ENCODE measurements at places on chromosomes 3 and 15. TPM values are rescaled to one million over a fixed set of nuclear protein-coding genes. Genes with fewer than 3 reads are reported as not detected.
A peak's percentile ranks its signal among the peaks of the same experiment; 100 is the strongest.

The MGLL gene
- total RNA-seq, result 2.1 TPM

The CA12 gene
- total RNA-seq, result not detected

The ADAMTS17 gene
- total RNA-seq, result 0.59 TPM

The ZNF710 gene
- 32.6 TPM for total RNA-seq

The GOLGA6L10 gene
- 3.0 TPM for total RNA-seq

- H3K4me1 ChIP-seq, result no peaks in the 10 kb centered on the region
- no peak overlapping the region for H3K4me3 ChIP-seq
- H3K27me3 ChIP-seq, result peaks cover 10% of the 10 kb centered on the region
- H3K36me3 ChIP-seq, result no peaks in the 10 kb centered on the region
Measured at GRCh38 chr15:73338058-73338457, 30.7 kb downstream of the HCN4 start.

GRCh38 chr15:31366169-31366734 is 39.6 kb downstream of the KLF13 start:
- H3K36me3 ChIP-seq, result peaks cover 7% of the 10 kb centered on the region
- peak overlapping the region; percentile 83 for H3K27ac ChIP-seq
- H3K4me3 ChIP-seq, result peak overlapping the region; percentile 89

- no peak overlapping the region for H3K27ac ChIP-seq
- DNase-seq, result no peak
- no peaks in the 10 kb centered on the region for H3K36me3 ChIP-seq
- peaks cover 5% of the 10 kb centered on the region for H3K4me1 ChIP-seq
- H3K4me3 ChIP-seq, result no peak overlapping the region
Measured at GRCh38 chr15:45199136-45199810, 11.5 kb upstream of the SHF start.

DNA sequence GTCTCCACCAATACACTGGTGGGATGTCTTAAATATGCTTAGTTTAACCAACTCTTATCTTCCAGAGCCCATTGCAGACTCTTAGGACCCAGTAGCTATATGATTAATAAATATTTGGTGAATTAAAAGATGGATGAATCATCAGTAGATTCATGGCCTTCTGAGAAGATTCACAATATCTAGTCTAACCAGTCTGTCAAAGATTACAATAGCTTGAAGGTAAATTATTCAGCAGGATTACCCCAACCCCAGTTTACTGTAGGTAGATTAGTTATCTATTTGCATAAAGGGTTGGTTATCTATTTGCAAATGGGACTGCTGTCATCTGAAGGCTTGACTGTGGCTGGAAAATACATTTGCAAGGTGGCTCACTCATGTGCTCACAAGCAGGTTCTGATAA is 239.4 kb upstream of the THRB start:
- H3K27ac ChIP-seq, result no peak overlapping the region
- H3K4me1 ChIP-seq, result no peaks in the 10 kb centered on the region
- H3K36me3 ChIP-seq, result no peaks in the 10 kb centered on the region
- H3K27me3 ChIP-seq, result peaks cover 4% of the 10 kb centered on the region

GRCh38 chr15:51629612-51630011 is 7.0 kb upstream of the DMXL2 start:
- peaks cover 24% of the 10 kb centered on the region for H3K27me3 ChIP-seq
- no peaks in the 10 kb centered on the region for H3K36me3 ChIP-seq
- DNase-seq, result no peak
- H3K4me1 ChIP-seq, result peaks cover 8% of the 10 kb centered on the region

- H3K4me1 ChIP-seq, result peaks cover 18% of the 10 kb centered on the region
- peaks cover 4% of the 10 kb centered on the region for H3K36me3 ChIP-seq
- H3K27me3 ChIP-seq, result no peaks in the 10 kb centered on the region
- no peak overlapping the region for H3K4me3 ChIP-seq
- DNase-seq, result no peak
Measured at GRCh38 chr3:179036226-179036625, 35.4 kb downstream of the ZMAT3 start.

DNA sequence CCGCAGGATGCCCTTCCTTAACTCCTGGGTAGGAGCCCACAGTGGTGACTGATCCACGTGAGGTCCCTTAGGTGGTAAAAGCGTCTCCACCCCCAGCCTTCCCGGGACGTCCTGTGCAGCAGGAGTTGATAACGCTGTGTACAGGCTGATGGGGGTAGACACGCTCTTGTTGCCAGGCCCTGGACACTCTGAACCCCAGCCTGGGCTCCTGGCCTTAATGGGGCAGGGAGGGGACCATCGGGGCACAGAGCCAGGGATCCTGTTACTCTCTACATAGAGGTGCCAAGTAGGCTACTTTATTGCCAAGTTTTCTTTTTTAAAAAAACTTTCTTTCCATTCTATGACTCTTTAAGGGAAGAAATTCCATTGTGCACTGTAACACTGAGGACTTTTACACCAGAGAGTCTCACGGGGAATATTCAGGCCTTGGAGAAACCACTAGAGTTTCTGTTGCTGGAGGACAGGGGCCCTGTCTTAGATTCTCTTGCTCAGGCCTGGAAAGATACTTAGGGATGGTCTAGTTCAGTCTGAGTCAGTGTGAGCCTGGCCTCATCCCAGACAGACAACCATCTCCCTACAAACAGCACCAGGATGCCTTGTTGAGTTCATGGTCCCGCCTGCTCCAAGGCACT is 104.3 kb upstream of the RNU6-1 start:
- no peaks in the 10 kb centered on the region for H3K27me3 ChIP-seq
- no peak overlapping the region for H3K27ac ChIP-seq
- H3K36me3 ChIP-seq, result no peaks in the 10 kb centered on the region
- no peak for DNase-seq
- H3K4me3 ChIP-seq, result no peak overlapping the region

GRCh38 chr3:137471130-137471529 is 293.0 kb upstream of the SOX14 start:
- H3K4me1 ChIP-seq, result no peaks in the 10 kb centered on the region
- H3K36me3 ChIP-seq, result no peaks in the 10 kb centered on the region
- DNase-seq, result no peak

DNA sequence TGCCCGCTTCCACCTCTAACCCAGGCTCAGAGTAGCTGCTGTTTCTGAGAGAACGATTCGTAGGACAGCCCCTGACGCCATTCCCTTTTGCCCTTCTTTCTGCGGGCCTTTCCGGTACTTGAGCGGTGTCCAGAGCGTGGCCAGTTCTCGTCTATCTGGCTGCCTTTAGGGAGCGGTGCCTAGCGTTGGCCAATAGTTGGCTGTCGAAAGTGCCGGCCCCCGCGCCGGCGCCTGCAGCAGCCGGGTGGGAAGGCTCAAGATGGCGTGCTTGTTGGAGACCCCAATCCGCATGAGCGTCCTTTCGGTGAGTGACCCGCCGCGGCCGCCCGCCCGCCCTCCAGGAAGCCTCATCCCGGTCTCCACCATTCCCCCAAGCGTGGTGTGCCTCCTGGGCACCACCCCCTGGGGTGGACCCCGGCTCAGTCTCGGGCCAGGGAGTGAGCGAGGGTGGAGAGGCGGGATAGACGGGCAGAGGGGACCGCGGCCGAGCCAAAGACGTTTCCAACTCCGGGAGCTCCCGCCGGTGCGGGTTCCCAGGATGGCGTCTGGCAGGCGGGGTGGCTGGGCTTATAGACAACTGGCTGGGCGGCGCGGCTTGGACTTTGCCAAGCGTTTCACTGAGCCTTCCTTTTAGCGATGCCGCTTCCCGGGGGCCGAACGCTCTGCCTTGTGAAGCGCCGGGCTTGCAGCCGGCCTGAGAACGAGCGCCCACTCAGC is at the start of gene ARMC8:
Gene ARMC8, plus strand, starts transcription at position 6 of the 717 bp plus-strand sequence. Its CDS starts 254 bp downstream, at position 260.
- H3K4me1 ChIP-seq, result peaks cover 32% of the 10 kb centered on the region
- peak within 1 kb of the TSS; percentile 98 for H3K4me3 ChIP-seq
- H3K27me3 ChIP-seq, result peaks cover 15% of the 10 kb centered on the region
- H3K36me3 ChIP-seq, result no peaks in the 10 kb centered on the region

- no peak overlapping the region for H3K4me3 ChIP-seq
- no peaks in the 10 kb centered on the region for H3K27me3 ChIP-seq
- no peaks in the 10 kb centered on the region for H3K4me1 ChIP-seq
- H3K36me3 ChIP-seq, result no peaks in the 10 kb centered on the region
Measured at GRCh38 chr3:117441851-117442250, 732.3 kb downstream of the TUSC7 start.

DNA sequence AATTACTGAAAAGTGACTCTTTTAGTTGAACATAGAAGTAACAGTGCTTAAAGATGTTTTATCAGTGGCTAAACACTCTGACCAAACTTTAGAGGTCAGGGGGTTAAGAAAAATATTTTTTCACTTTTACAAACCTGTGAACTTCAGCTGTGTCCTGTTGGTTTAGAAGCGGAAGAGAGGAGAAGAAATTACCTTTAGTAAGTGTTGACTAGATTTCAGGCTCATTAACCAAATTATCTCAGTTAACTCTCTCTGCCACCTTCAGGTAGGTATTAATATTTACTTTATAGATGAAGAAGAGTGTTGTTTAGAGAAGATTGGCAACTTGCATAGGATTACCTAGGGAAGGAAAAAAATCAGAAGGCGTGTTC is 151.9 kb upstream of the CMC1 start:
- no peaks in the 10 kb centered on the region for H3K36me3 ChIP-seq
- no peak for DNase-seq
- H3K4me3 ChIP-seq, result peak overlapping the region; percentile 61
- H3K4me1 ChIP-seq, result peaks cover 29% of the 10 kb centered on the region
- peak overlapping the region; percentile 75 for H3K27ac ChIP-seq

GRCh38 chr15:25251700-25252390 is 187.0 kb downstream of the UBE3A start:
- H3K36me3 ChIP-seq, result peaks cover 20% of the 10 kb centered on the region
- H3K4me3 ChIP-seq, result no peak overlapping the region
- DNase-seq, result no peak
- H3K27ac ChIP-seq, result no peak overlapping the region

GRCh38 chr3:177681156-177681555 is 483.9 kb upstream of the TBL1XR1 start:
- DNase-seq, result no peak
- H3K36me3 ChIP-seq, result peaks cover 5% of the 10 kb centered on the region
- H3K4me1 ChIP-seq, result peaks cover 55% of the 10 kb centered on the region
- H3K27ac ChIP-seq, result peak overlapping the region; percentile 95

- H3K27me3 ChIP-seq, result peaks cover 11% of the 10 kb centered on the region
- no peak overlapping the region for H3K4me3 ChIP-seq
- no peaks in the 10 kb centered on the region for H3K4me1 ChIP-seq
- no peak overlapping the region for H3K27ac ChIP-seq
- DNase-seq, result no peak
Measured at GRCh38 chr3:157631478-157631877, 128.3 kb upstream of the VEPH1 start.

DNA sequence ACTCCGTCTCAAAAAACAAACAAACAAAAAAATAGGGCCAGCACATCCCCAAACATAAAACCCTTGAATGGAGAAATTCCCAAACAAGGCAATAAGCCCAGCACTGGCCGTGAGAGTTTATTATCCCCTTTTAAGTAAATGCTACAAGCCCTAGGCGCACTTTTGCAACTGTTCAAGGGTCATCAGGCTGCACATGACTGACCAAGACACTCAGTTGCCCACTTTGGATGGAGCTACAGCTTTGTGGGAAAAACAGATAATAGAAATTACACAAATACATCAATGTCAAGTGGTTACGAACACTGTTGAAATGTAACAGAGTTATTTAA is 33.7 kb upstream of the ZNF445 start:
- H3K4me1 ChIP-seq, result peaks cover 25% of the 10 kb centered on the region
- H3K27ac ChIP-seq, result peak overlapping the region; percentile 91
- no peak for DNase-seq
- H3K4me3 ChIP-seq, result peak overlapping the region; percentile 92

- no peaks in the 10 kb centered on the region for H3K27me3 ChIP-seq
- no peak overlapping the region for H3K27ac ChIP-seq
- no peak for DNase-seq
- no peaks in the 10 kb centered on the region for H3K36me3 ChIP-seq
- no peaks in the 10 kb centered on the region for H3K4me1 ChIP-seq
Measured at GRCh38 chr3:148309390-148310035, 388.2 kb upstream of the AGTR1 start.

GRCh38 chr3:194585880-194586281 is 47.3 kb downstream of the TMEM44 start:
- no peak for DNase-seq
- H3K4me1 ChIP-seq, result peaks cover 23% of the 10 kb centered on the region
- no peaks in the 10 kb centered on the region for H3K27me3 ChIP-seq

GRCh38 chr3:186286114-186286513 is 75.9 kb downstream of the DGKG start:
- H3K27ac ChIP-seq, result no peak overlapping the region
- no peaks in the 10 kb centered on the region for H3K36me3 ChIP-seq
- H3K4me1 ChIP-seq, result no peaks in the 10 kb centered on the region
- H3K27me3 ChIP-seq, result peaks cover 25% of the 10 kb centered on the region
- no peak for DNase-seq
- H3K4me3 ChIP-seq, result no peak overlapping the region

GRCh38 chr3:152578769-152579168 is 256.2 kb upstream of the P2RY1 start:
- no peak for DNase-seq
- peaks cover 12% of the 10 kb centered on the region for H3K27me3 ChIP-seq
- H3K4me1 ChIP-seq, result no peaks in the 10 kb centered on the region
- no peaks in the 10 kb centered on the region for H3K36me3 ChIP-seq

- H3K27me3 ChIP-seq, result peaks cover 55% of the 10 kb centered on the region
- peaks cover 5% of the 10 kb centered on the region for H3K36me3 ChIP-seq
- H3K4me3 ChIP-seq, result no peak overlapping the region
Measured at GRCh38 chr3:170752571-170753155, 117.3 kb downstream of the RPL22L1 start.

- H3K4me3 ChIP-seq, result no peak overlapping the region
- no peak for DNase-seq
- H3K36me3 ChIP-seq, result no peaks in the 10 kb centered on the region
- H3K27me3 ChIP-seq, result peaks cover 47% of the 10 kb centered on the region
Measured at GRCh38 chr3:40071683-40072238, 237.7 kb upstream of the EIF1B start.

DNA sequence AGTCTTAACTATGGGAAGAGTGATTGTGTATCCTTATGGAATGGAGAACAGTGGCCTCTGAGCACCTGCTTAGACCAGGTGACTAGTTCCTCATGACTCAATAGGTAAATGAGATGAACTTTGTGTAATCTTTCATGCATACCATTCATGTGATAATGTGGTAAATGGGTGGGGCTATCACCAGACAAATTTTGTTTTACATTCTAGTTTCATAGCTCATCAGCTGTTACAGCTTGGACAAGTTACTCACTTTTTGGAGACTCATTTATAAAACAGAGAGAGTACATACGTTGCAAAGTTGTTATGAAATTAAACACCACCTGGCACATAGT is 103.7 kb upstream of the TGFBR2 start:
- peaks cover 9% of the 10 kb centered on the region for H3K4me1 ChIP-seq
- H3K36me3 ChIP-seq, result no peaks in the 10 kb centered on the region
- DNase-seq, result no peak
- peak overlapping the region; percentile 28 for H3K4me3 ChIP-seq
- peaks cover 9% of the 10 kb centered on the region for H3K27me3 ChIP-seq

GRCh38 chr3:49295489-49296058 is 18.5 kb upstream of the C3orf62 start:
- no peak overlapping the region for H3K4me3 ChIP-seq
- no peak overlapping the region for H3K27ac ChIP-seq
- peaks cover 13% of the 10 kb centered on the region for H3K36me3 ChIP-seq
- no peak for DNase-seq
- no peaks in the 10 kb centered on the region for H3K4me1 ChIP-seq

GRCh38 chr3:61682671-61683548 is 121.5 kb downstream of the PTPRG start:
- no peak overlapping the region for H3K4me3 ChIP-seq
- no peak overlapping the region for H3K27ac ChIP-seq
- no peaks in the 10 kb centered on the region for H3K4me1 ChIP-seq
- H3K27me3 ChIP-seq, result no peaks in the 10 kb centered on the region
